ENCODE measurements at places on chromosomes 2 and 18.

DNA sequence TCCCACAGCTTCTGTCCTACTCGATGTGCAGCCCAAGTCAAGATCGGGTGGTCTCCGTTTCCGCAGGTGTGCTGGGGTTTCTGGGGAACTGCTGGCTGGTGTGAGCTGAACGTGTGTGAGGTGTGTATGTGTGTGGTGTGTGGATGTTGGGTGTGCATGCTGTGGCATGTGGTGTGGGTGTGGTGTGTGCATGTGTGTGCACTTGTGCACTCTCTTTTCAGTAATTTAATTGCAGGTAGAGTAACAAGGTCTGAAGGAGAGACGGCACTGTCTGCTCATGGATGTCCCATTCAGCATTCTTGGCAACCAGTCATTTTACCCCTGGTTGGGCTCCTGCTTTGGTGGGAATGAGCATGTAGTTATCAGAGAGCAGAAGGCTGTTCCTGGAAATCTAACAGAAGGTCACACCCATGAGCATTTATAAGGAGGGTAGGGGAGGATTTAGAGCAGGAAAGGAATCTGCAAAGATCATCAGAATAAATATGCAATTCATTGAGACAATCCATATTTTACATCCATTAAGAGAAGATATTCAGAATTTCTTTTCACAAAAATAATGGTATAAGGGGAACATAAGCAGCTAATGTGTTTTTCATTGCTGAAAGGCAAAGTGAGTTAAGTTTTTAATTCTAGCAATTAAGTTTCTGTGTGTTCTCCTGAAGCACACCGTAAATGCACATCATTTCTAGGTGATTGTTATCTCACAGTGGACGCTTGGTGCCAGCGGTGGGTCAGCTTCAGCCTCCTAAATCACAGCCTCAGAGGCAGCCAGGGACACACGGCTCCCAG is 60.7 kb downstream of the ADI1 start:
- DNase-seq = no peak

DNA sequence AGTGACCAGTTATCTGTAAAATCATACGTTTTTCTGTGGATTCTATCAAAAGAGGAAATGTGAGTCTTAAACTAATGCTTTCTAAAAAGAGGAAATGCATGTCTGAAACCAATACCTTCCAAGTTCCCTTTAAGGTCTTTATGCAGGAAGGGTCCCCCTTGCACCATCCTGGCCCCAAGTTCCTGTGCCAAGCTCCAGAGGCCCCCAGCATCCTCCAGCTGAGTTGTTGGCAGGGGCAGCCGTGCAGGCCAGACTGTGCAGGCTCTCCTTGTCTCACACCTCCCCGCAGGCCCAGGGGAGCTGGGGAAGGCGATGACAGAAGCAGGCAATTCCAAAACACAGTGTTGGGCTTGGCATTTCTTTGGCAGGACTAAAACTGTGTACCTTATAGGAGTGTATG is 39.2 kb downstream of the DPYSL5 start:
- peak; percentile 53 for DNase-seq

GRCh38 chr2:38260469-38260868 is 116.6 kb downstream of the ATL2 start:
- DNase-seq = no peak

GRCh38 chr2:233945146-233945545 is 28.0 kb downstream of the TRPM8 start:
- DNase-seq = no peak

DNA sequence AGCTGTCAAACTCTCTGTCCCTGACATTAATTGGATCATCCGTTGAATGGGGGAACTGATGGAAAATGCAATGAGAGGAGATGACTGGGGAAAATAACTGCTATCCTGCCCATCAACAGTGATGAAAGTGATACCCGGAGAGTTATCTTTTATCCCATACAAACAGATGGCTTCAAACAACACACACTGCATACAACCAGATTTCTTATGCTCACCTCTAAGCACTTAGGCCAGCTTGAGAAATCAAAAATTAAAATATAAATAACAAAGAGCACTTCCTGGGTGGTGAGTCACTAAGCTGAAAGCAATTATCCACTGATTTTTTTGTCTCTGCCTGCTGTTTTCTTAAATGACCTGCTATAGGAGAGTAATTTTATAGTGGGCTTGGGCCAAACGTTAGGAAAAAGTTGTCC is 237.6 kb upstream of the RGPD4 start:
- DNase-seq = no peak

GRCh38 chr2:223039618-223040017 is 12.4 kb upstream of the KCNE4 start:
- no peak for DNase-seq

DNA sequence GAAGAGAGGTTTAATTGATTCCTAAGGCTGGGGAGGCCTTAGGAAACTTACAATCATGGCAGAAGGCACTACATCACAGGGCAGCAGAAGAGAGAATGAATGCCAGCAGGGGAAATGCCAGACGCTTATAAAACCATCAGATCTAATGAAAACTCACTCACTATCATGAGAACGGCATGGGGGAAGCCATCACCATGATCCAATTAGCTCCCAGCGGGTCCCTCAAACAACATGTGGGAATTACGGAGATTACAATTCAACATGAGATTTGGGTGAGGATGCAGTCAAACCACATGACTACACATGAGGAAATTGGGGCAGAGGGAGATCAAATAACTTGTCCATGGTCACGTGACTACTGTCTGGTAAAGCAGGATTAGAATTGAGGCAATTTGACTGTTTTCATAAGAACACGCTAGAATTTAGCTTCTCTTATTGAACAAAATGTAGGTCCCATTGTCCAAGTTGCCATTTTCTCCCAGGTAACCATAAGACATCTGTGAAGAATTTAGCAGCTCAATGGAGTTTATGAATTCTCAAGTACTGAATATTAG is 445.1 kb upstream of the CDH20 start:
- no peak for DNase-seq

DNA sequence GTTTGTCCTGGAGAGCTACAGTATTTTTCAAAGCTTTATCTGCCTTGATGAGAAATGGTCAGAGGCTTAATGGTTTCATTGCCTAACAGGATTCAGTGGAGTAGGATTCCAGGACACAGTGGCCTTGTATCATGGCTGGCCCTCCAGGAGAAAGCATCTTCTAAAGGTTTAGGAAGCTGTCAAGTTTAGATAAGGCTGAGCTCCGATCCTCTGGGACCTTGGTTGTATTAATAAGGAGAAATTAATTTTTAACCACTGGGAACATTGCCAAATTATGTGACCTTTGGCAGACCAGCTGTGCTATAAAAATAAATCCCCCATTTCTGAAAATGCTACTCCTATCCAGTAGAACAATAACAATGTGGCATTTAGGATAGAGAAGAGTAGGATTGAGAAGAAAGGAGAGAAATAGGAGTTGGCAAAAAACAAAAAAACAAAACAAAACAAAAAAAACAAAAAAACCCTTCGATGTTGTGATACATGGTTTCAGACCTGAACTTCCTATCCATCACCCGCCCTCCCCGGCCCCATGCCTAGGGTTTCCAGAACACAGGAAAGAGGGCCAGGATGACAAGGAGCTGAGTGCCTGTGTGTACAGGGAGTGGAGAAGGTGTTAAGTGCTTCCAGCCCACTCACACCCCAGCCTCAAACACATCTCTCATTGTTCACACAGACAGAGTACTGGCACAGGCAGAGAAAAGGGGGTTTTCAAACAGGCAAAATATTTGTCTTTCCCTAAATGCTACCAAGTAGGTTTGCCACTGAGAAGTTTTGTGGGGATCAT is 6.3 kb downstream of the NRP2 start:
- DNase-seq = no peak

- no peak for DNase-seq
Observed at GRCh38 chr2:98476192-98476868, 31.7 kb downstream of the INPP4A start.

DNA sequence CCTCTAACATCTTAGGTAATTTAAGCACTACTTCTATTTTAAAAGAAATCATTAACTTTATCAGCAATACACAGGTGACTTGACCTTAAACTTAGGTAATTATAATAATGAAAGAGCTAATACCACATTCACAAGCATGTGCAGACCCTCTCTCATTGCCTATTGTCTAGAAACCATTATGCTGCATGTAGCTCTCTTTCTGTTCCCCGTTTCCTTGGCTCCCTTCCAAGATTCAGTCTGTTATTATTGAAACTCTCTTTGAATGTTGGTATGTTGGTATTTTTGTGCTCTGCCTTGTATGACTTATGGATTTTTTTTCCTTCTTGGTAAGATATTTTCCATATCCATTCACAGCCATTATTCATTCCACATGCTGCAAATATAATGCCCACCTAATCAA is 201.2 kb downstream of the CDCA7 start:
- DNase-seq = no peak

DNA sequence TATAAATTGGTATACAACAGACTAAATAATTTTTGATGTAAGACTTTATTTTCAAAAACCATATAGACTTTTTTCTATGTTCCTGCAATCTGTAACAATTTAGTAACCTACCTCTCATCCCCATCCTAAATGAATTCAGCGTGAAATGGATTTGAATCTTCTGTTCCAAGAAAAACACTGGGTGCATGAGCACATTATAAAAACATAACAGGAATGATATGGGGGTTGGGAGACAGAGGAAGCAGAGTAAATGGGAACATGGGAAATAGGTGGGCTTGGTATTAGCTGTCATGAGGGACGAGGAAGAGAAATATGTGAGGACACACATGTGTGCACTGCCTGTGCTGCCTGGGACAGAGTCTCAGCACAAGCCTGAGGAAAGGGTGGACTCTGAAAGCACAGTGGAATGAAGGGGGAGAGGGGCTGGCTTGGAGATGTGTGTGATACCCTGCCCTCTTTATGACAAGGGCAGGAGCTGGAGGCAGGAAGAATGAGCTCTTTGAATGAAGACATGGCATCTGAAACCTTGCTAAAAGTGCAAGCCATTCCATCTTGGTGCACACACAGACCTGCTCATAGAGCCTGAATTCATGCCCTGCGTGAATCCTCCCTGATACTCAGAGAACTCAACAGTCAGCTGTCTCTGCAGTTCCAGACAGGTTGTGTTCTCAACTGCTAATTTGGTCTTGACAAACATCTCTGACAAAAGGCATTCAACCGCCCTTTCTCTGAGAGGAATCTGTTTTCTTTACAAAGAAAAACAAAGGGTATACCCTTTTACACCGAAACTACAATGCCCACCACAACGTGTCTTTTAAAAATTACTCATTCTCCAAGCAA is 66.6 kb downstream of the EPB41L3 start:
- DNase-seq = no peak

- DNase-seq = no peak
Observed at GRCh38 chr2:206422493-206422892, 20.8 kb upstream of the ADAM23 start.

DNA sequence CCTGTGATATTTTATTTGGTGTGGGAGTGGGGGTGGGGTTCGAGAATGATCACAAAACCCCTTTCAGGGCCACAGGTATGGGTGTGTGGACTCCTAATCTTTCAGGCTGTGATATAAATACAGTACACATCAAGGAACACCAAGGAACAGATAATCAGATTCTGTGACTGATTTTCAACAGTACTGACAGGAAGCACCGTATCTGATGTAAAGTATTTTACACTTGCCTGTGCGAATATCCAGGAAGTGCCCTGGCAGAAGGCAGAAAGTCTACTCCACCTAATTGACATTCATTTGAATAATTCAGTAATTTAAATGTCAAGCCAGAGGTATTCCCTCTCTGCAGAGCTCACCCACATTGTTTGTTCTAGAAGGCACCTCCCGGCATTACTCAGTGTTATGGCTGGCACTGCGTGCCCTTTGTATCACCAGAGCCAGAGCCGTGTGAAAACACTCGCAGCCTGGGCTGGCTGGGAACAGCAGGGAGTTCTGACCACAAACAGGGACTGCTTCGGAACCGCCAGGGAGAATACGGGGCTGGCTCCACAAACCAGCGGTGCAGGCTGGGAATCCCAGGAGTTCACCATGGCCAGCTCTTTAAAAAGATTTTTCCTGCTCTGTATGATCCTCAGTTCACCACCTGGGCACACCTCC is 91.8 kb downstream of the ACVR1 start:
- DNase-seq = peak; percentile 75

GRCh38 chr2:33509908-33510585 is 33.6 kb downstream of the RASGRP3 start:
- no peak for DNase-seq

DNA sequence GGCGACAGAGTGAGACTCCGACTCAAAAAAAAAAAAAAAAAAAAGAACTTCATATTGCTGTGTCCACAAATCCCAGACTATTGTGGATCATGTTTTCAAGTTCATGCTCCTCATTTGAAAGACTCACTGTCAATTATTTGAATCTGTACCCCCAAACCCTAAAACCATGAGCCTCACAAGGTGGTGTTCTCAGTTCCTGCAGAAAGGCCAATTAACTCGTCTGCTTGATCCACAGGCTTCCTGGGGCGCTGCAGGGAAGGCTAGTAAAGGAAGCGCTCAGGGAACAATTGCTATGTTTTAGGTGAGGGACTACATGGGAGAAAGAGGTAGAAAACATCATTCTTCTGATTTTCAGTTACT is 396.8 kb upstream of the NETO1 start:
- DNase-seq = no peak
